ENCODE measurements at places on chromosomes 2 and 18. TPM values are rescaled to one million over a fixed set of nuclear protein-coding genes. Genes with fewer than 3 reads are reported as not detected.

ZSWIM2 gene
- not detected for total RNA-seq

ASXL3 gene
- total RNA-seq = not detected

SUCLG1 gene
- total RNA-seq = 74.3 TPM

NR4A2 gene
- total RNA-seq = 0.54 TPM

CCDC74A gene
- total RNA-seq = 6.6 TPM

IL18R1 gene
- total RNA-seq = 1.00 TPM

IRS1 gene
- total RNA-seq = 0.05 TPM

CGREF1 gene
- total RNA-seq = 1.5 TPM

C2orf15 gene
- not detected for total RNA-seq

GALNT13 gene
- not detected for total RNA-seq

GALM gene
- total RNA-seq = 4.1 TPM

SH3RF3 gene
- total RNA-seq = 18.1 TPM

GULP1 gene
- total RNA-seq = 14.3 TPM

FABP1 gene
- total RNA-seq = not detected

GPR17 gene
- not detected for total RNA-seq

DNAH6 gene
- total RNA-seq = under 0.01 TPM

ANXA4 gene
- 78.1 TPM for total RNA-seq

TUBA4B gene
- not detected for total RNA-seq

LYPD1 gene
- total RNA-seq = 24.4 TPM

HAT1 gene
- total RNA-seq = 50.1 TPM

SKA1 gene
- total RNA-seq = 30.3 TPM

ROCK2 gene
- 30.6 TPM for total RNA-seq

MC4R gene
- not detected for total RNA-seq

NOSTRIN gene
- 11.0 TPM for total RNA-seq

FIGN gene
- 0.13 TPM for total RNA-seq

TCF4 gene
- 162 TPM for total RNA-seq

EPB41L3 gene
- total RNA-seq = 57.3 TPM

MRPL33 gene
- 175 TPM for total RNA-seq

SLC25A12 gene
- total RNA-seq = 17.1 TPM

ZNF892 gene
- total RNA-seq = 2.6 TPM

MAL gene
- total RNA-seq = not detected

CHRND gene
- total RNA-seq = not detected

SH3BP4 gene
- 56.4 TPM for total RNA-seq

TMEM87B gene
- total RNA-seq = 23.4 TPM

TTR gene
- total RNA-seq = not detected

BMPR2 gene
- 51.2 TPM for total RNA-seq

CD8B2 gene
- not detected for total RNA-seq

All from mammary microvascular endothelial cell (primary cell).